ENCODE measurements at places on chromosomes 16 and 17. TPM values are rescaled to one million over a fixed set of nuclear protein-coding genes. Genes with fewer than 3 reads are reported as not detected.

The SCARF1 gene
- 19.1 TPM for total RNA-seq

The LPO gene
- total RNA-seq = not detected

The ATP6V0D1 gene
- 72.7 TPM for total RNA-seq

DNA sequence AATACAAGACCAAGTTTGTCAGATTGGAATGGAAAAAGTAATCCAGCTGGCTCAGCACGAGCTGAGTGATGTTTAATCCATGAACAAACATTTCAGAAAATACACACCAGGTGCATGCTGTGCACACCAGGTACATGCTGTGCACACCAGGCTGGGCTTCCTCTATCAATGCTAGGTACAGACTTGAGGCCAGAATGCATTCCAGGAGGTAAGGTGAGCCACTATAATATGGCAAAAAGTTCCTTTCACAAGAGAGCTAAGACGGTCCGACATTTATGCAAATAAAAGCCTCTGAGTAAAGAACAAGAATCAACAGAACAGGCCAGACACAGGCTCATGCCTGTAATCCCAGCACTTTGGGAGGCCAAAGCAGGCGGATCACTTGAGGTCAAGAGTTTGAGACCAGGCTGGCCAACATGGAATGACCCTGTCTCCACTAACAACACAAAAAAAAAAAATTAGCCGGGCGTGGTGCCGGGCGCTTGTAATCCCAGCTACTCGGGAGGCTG, 128.2 kb downstream of the ZNF778 start:
- DNase-seq = no peak

DNA sequence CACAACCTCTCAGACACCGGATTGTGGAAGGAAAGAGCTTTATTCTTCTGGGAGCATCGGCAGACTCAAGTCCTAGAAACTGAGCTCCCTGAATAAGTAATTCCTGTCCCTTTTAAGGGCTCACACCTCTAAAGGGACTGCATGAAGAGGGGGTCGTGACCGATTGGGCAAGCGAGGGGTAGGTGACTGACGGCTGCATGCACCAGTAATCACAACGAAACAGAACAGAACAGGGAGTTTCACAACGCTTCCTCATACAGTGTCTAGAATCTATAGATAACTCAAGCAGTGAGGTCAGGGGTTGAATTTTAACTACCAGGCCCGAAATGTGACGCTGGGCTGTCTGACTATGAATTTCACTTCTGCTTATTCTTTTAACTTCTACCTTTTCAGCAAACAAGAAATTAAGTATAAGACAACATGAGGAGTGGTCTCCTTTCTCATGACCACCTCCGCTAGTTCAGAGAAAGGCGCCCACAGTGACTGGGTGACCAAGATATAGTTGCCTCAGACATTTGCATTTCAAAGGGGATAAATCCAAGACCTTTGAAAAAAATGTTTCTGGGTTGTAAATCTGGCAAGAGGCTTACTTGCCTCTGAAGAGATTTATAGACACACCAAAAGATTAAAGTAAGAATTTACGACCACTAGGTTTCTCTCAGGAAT, 88.4 kb upstream of the ATF7IP2 start:
- DNase-seq = no peak

DNA sequence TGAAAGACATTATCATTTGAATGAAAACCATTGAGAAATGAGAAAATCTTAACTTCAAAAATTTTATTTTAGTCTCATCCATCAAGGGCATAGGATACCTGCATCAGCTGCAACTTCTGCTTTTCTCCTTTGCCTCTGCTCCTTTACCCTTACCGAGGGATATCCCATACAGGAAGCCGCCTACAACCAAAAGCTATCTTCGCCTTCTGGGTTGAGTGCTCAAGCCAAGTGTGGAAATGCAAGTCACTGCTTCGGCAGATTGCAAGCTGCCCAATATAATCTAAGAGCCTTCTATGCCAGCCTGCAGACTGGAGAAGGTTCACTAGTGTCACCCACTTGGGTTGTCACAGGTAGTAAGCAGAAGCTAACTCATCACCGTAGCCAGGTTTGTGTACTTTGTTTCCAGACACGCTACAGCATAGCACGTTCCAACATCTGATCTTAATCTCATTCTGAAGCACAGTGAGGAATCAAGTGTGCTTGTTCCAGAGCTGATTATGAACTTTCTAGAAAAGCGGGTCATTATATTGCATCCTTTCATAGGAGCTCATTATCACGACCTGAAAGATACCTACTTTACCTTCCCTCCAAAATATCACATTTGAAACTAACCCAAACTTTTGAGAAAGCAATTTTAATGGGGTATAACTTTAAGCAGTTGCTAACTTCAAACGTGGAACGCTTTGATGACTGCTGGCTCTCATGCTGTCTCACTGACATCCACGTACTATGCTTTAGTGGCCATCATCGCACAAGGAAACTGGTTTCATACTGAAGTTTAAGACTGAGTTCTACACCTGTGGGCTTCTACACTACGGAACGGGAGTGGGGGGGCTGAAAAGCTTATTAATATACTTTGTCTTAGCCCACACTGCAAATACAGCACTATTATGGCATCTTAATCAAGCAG, 8.0 kb upstream of the UNK start:
- no peak for DNase-seq

DNA sequence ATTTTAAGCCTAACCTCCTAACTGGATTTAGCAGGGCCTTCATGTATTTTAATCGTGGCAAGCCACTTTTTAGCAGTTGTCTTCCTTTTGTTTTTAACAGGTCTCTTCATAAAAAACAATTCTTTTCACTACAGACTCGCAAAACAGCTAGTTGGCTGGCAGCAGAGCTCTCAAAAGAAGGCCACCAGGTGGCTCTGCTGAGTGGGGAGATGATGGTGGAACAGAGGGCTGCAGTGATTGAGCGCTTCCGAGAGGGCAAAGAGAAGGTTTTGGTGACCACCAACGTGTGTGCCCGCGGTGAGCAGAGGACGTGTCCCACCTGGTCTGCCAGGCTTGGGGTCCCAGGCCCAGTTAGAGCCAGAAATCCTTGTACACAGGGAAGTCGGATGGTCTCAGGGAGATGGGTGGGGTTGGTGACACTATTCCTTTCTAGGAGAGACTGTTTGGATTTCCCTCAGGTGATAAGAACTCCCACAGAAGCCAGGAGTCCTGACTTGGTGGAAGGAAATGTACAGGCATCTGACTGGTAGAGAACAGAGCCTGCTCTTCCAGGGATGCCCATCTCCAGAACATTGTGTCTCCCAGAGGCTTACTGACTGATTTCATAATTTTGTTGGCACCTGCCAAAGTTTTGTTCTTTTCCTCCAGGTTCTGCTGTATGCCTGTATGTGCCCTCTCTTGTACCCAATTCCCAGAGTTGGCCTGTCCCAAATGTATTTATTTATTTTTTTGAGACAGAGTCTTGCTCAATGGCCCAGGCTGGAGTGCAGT, 14.9 kb upstream of the DDX19A start:
- no peak for DNase-seq

DNA sequence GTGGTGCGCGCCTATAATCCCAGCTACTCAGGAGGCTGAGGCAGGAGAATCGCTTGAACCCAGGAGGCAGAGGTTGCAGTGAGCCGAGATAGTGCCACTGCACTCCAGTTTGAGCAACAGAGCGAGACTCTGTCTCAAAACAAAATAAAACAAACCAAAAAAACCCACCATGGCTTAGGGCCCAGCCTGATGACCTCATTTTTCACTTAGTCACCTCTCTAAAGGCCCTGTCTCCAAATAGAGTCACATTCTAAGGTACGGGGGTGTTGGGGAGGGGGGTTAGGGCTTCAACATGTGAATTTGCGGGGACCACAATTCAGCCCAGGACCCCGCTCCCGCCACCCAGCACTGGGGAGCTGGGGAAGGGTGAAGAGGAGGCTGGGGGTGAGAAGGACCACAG, 1.4 kb upstream of the STH start:
- no peak for DNase-seq

- no peak for DNase-seq
Measured at GRCh38 chr17:68748381-68748780, 147.2 kb upstream of the FAM20A start.
